ENCODE measurements at places on chromosomes 5 and 9. TPM values are rescaled to one million over a fixed set of nuclear protein-coding genes. Genes with fewer than 3 reads are reported as not detected.

DNA sequence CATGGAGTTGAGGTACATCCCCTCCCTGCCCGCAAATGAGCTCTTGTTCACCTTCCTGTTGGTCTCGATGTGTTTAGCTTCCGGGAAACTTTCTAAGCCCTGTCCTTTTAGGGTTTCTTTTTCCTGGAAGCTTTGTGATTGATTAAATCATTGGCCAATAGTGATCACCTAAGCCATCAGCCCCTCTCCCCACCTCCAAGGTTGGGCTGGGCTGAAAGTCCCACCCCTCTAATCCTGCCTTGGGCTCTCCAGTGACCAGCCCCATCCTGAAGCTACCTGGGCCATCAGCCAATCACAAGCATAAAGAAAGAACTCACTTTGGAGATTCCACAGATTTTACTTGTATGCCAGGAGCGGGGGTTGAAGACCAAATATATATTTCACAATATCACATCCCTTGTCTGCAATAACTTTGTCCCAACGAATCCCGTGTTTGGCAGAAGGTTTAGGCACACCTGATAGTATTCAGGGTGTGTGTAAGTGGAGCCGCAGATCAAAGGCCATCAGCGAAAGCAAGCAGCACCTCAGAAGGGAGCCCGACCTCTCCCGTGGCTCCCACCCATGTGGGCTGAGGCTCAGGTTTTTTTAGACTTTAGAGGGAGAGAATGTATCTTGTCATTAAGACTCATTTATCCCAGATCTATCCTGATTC, 20.4 kb downstream of the ROPN1L start:
- no peak for DNase-seq

TMEM174 gene
- not detected for polyA plus RNA-seq

KCNV2 gene
- not detected for polyA plus RNA-seq

DNA sequence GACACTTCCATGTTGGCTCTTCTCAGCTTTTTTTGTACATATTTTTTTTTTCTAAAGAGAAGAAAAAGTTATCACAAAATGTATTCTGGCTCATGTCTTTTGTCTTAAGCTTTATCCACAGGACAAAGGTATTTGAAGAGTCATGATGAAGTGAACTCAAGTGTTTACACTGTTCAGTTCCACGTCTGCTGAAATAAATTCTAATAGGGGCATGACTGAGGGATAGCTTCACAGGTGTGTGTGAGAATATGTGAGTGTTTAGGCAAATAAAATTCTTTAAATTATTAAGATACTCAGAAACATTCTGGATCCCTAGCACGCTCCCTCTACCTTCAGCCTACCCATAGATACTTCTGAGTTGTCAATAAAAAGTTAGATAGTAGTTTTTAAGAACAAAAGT, 59.8 kb downstream of the BAAT start:
- DNase-seq = no peak

DRD1 gene
- polyA plus RNA-seq = not detected

DNA sequence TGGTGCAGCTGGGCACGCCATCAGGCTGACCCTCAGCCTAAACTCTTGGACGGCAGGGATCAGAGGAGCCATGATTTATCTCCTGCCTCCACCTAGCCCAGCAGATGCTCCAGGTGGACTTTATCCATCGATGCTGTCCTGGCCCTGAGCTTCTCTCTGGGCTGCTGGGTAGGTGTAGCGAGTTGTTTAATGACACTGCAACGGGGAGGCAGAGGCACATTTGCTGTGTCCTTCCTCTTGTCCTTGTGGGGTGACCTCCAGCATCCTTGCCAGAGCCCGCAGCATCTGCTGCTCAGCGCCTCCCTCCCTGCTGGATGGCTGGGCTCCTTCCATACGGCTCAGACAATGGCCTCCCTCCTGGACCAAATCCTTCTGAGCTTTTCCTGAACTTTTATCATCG, 103.1 kb upstream of the IRX4 start:
- DNase-seq = no peak

- DNase-seq = no peak
These were observed 3.5 kb upstream of the MSX2 start for GRCh38 chr5:174720612-174721529.

LCP2 gene
- polyA plus RNA-seq = not detected

DNA sequence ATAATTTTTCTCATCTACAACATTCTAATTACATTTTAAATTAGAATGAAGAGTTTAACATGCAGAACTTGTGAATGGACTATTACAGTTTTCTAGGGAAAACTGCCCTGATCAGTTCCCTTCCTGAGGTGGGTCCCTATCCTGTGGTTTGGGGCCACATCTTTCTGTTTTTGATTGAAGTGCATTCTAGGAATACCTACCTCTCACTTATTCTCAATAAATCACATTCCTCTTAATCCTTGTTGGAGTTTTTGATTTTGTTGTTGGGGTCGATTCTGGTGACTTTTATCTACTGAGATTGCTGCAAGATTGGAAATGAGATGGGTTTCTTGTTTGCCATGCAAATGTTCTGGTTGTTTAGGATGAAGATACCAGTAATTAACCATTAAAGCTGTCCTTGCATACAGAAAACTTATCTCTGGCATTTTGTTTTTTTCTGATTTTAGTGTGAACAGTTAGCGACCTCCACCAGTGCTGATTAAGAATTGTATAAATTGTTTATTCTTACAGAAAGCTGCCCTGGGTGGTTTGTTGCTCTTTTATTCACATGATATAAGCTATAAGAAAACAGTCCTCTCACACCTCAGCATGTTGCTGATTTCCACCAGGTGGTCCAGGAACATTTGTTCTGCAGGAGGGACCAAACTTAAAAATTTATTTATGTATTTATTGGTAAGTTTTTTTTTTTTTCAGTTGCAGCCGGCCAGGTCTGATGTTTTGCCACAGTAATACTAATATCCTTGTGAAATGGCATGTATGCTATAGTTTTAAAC, 269.9 kb downstream of the FANCC start:
- no peak for DNase-seq

SLC46A2 gene
- polyA plus RNA-seq = not detected

RAB3C gene
- not detected for polyA plus RNA-seq

- DNase-seq = no peak
These were observed 520.8 kb upstream of the CYLC2 start for GRCh38 chr9:102474357-102474756.

- no peak for DNase-seq
These were observed 52.3 kb upstream of the TBCA start for GRCh38 chr5:77828445-77828844.

GRCh38 chr5:133251296-133252132, 199.7 kb downstream of the HSPA4 start:
- peak; percentile 76 for DNase-seq

GRCh38 chr9:3247211-3247610, 278.6 kb downstream of the RFX3 start:
- DNase-seq = no peak

PCDHA5 gene
- polyA plus RNA-seq = not detected

PCDHB6 gene
- 0.46 TPM for polyA plus RNA-seq

- no peak for DNase-seq
These were observed 140.9 kb upstream of the SPEF2 start for GRCh38 chr5:35476797-35477196.

PCA3 gene
- not detected for polyA plus RNA-seq

- DNase-seq = no peak
These were observed 16.3 kb upstream of the SLC6A19 start for GRCh38 chr5:1185038-1185627.

GRCh38 chr5:56330167-56330566, 97.0 kb upstream of the ANKRD55 start:
- no peak for DNase-seq

DNA sequence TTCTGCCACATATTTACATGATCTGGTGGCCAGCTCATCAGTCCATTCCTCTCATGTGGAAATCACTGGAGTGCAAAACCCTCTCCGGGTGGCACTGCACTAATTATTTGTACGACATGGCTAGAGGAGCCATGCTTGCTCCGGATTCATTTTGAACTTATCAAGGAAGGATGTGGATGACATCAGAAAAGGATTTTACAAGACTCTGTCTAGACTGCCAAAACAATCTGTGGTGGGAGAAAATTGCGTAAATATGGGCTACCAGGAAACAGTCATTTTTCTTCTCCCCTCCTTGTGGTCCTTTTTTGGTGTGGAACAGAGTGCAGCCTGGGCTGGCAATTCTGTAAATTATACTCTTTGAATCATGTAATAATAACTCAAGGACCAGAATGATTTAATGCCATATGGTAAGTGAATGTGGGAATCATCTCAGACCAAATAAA, 123.4 kb upstream of the IFNE start:
- peak; percentile 37 for DNase-seq

GABRA6 gene
- not detected for polyA plus RNA-seq

SPINK5 gene
- polyA plus RNA-seq = 0.09 TPM

DNA sequence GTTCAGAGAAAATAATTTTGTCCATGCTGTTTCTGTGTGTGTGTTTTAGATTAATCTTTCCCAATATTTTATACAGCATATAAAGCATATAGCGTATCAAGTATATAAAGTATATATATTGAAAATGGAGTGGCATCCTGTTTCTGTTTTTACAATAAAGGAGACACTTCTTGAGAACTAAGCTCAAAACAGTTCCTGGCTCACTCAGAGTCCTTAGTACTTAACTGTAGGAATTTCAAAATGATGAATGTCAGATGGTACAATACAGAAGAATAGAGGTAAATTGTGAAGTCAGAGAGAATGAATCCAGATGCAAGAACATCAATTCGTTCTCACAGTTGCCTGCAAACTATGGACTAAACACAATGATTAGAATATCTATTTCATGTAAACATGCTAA, 68.7 kb upstream of the TAS2R1 start:
- DNase-seq = no peak

N4BP3 gene
- polyA plus RNA-seq = 0.46 TPM

DNA sequence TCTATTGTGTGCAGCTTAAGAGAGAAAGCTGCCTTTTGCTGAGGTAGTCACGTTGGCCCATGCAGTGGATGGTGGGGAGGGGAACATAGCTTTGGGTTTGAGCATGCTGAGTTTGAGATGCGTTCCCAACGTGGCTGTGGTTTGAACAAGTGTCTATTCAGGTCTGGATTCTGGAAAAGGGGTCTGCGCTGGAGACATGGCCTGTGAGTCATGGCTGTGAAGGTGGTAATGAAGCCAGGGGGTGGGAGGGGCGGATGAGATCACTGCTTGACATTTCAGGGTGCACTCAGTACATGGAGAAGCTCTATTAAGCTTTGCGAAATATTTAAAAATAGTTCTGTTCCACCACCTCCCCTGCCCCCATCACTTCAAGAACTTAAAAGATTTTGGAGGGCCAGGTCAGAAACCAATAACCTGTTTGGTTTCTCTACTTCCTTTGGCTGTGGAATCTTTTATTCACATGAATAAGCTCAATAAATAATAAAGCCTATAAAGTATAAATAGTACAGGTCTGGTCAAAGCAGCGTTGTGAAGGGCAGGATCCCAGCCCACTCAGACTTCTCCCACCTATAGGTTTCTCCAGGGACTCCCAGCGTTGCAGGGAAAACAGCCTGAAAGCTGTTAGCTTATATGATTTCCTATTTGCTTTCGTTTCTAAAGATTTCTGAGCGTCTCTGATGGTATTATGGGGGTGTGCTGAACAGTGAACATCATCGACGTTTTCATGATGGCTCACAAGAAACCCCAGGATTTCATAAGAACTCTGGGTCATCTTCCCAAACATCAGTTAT, 189.9 kb downstream of the NSG2 start:
- DNase-seq = no peak

- DNase-seq = no peak
These were observed 39.1 kb downstream of the NIPBL start for GRCh38 chr5:36915653-36916052.

Measured in mammary epithelial cell (primary cell).